ENCODE measurements at places on chromosomes 6 and 20.

GRCh38 chr6:44062771-44063560, 64.3 kb downstream of the MRPL14 start:
- peak; percentile 39 for DNase-seq

- peak; percentile 94 for DNase-seq
These were observed 1.3 kb downstream of the TUBB start for GRCh38 chr6:30721198-30722024.

- no peak for DNase-seq
These were observed 5.6 kb downstream of the ARID1B start for GRCh38 chr6:156782691-156783320.

GRCh38 chr6:51339728-51340127, 521.1 kb downstream of the TFAP2B start:
- DNase-seq: no peak

DNA sequence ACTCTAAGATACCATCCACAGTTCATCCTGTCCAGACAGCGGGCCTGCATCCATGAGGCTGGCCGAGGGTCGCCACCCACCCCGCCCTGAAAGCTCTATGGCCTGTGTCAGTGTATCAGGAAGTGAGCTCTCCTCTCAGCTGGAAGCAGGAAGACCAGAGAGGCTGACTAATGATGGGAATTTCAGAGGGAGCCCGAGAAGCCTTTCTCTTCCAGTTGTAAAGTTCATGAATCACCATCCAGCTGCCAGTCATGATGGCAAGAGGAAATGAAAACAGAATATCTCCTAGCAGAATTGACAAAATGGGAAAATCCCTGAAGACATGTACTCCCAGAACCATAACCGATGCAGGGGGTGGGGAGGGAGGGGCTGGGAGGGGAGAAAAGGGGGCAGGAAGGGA, 109.6 kb upstream of the RPS6KA2 start:
- DNase-seq: no peak

DNA sequence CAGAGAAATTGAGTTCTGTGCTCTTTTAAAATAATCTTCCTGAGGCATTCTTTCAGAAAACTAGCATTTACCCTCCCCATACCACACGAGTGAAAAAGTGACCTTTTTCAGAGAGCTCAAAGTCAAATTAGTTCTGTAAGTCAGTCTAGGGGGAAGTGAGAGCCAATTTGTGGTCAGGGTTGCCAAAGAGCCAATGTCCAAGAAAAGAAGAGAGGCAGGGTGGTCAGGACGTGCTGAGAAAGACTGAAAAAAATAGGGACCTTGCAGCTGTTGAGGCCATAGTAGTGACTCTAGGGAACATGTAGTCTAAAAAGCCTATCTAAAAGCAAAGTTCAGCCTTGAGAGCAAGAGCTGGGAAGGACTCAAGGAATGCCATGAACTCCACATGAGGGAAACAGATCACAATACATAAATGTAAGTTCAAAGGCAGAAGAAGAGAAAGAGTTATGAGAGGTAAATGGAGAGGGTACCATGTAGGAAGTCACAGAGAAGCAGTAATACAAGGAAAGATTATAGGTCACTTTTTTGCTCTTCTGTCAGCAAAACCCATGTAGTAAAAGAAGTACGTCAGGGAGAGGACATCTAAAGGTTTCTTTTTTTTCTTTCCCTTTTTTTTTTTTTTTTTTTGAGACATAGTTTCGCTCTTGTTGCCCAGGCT, 565.1 kb upstream of the FLRT3 start:
- no peak for DNase-seq

- DNase-seq: no peak
These were observed 16.3 kb upstream of the PDE10A start for GRCh38 chr6:165679326-165679725.
